ENCODE measurements at places on chromosomes 4 and X.

GRCh38 chr4:3440979-3441500 lies 728 bp upstream of the HGFAC start:
- DNase-seq: no peak

DNA sequence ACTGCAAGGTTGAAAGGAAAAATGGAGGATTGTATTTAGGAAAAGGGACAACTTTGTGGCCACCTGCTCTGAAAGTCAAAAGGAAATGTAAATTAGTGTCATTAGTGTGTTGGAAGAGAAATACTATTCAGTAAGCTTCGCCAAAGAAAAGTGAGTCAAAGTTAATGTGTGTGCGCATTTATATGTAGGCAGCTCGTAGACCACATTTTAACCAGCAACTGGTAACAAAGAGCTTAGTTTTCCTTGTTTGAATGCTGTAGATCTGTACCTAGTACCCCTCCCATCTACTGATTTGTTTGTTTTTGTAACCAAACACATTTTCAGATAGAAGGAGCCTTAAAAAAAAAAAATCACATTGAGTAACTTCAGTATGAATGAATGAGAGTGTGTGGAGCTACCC lies 69.3 kb downstream of the GPAT3 start:
- DNase-seq: no peak

- no peak for DNase-seq
These were observed 30.9 kb downstream of the SLAIN2 start for GRCh38 chr4:48372272-48372671.

DNA sequence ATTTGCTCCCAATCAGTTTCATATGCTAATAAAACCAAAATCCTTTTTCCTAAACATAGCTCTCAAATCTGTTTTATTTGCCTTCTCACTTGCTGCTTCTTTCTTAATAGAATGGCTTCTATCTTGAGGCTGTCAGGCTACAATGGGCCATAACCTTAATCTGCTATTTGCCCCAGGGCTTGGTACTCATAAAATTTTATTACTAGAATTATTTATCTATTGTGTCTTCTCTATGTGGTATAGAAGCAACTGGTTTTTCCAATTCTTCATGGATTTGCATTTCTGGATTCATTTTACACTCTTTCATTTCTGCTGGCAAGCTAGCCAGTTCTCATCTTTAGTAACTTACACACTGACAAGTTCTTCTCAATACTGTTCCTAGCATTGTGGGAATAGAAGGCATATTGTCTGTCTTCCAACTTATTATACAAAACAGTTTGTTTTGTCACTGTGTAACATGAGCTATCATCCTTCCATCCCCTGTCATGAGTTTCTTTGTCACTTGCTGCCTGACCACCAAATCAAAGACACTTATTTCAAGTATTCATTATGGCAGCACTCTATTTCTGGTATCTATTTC lies 96.6 kb upstream of the KCNIP4 start:
- DNase-seq: no peak

GRCh38 chrX:1491851-1492349 lies 39.2 kb upstream of the ASMTL start:
- DNase-seq: no peak

DNA sequence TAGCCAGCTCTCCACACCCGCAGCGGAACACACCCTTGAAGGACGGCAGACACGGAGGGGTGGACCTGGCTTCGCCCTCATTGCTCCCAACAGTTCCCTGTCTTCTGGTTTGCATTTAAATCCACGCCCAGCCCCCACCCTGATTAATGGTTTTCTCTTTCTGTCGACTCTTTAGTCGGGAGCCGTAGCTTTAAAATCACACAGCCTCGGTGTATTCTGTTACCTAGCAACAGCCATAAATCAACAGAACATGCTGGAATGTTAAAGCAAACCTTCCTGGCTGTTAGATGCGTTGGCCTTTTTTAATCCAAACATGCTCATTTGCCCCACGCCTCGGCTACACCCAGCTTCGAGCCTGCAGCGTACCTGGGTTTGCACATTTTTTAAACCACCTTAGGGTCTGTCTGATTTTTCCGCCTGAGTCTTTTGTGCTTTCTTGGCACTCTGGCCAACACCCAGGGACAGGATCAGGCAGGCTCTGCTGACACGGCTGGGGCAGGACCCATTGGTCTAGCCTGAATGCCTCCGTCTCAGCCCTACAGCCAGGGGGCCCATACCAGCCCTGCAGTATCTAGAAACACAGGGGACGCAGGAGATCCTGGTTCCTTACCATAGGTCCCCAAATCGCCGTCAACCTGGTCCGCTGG lies 21.4 kb upstream of the PPP2R2C start:
- no peak for DNase-seq

Data from stimulated activated CD8-positive, alpha-beta memory T cell treated with anti-CD3 and anti-CD28 coated beads, Interleukin-12 subunit alpha, Interleukin-12 subunit beta, amount 100 ng/mL, for 1 hour (primary cell).